ENCODE measurements at places on chromosomes 1 and 21.

- peak; percentile 11 for DNase-seq
Measured at GRCh38 chr1:44406737-44407429, 1.8 kb downstream of the RNF220 start.

- peak; percentile 45 for DNase-seq
Measured at GRCh38 chr1:9315411-9316079, 22.9 kb downstream of the SPSB1 start.

- DNase-seq = peak; percentile 66
Measured at GRCh38 chr1:156525071-156525501, 24.5 kb upstream of the MEF2D start.

- peak; percentile 76 for DNase-seq
Measured at GRCh38 chr1:218478336-218478735, 133.2 kb downstream of the TGFB2 start.

DNA sequence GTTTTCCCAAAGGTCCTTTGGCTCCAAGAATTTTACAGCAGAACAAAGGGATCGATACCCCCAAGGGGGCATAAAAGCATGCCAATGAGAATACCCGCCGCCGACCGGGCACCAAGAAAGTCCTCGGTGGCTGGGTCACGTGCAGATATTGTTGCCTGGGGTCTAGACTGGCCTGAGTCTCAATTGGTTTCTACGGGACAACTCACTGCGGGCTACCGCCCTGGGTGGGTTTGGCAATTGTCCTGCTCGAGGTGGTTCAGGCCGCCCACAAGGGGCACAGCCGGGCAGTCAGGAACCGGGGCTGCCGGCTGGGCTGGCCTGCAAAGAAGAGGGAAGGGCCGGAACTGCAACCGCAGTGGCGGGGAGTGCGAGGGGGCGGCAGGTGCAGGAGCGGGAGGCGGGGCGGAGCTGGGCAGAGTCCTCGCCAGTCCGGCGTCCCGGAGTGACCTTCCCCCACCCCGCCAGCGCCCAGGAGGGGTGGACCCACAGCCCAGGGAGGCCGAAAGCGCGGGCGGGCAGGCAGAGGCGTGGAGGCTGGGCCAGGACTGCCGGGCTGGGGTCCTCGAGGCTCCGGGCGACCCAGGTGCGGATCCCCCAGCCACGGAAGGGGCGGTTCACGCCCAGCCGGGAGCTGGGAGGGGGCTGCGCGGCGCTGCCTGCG lies 926 bp upstream of the ATP1B1 start:
- DNase-seq = no peak

- no peak for DNase-seq
Measured at GRCh38 chr1:178127482-178128191, 33.7 kb downstream of the RASAL2 start.

- peak; percentile 36 for DNase-seq
Measured at GRCh38 chr1:70503358-70503757, 92.3 kb downstream of the CTH start.

GRCh38 chr1:8473121-8473875 lies 155.4 kb downstream of the SLC45A1 start:
- no peak for DNase-seq

- DNase-seq = no peak
Measured at GRCh38 chr1:56843544-56843943, 11.1 kb upstream of the C8A start.

- DNase-seq = no peak
Measured at GRCh38 chr1:98688110-98688739, 26.7 kb downstream of the SNX7 start.

DNA sequence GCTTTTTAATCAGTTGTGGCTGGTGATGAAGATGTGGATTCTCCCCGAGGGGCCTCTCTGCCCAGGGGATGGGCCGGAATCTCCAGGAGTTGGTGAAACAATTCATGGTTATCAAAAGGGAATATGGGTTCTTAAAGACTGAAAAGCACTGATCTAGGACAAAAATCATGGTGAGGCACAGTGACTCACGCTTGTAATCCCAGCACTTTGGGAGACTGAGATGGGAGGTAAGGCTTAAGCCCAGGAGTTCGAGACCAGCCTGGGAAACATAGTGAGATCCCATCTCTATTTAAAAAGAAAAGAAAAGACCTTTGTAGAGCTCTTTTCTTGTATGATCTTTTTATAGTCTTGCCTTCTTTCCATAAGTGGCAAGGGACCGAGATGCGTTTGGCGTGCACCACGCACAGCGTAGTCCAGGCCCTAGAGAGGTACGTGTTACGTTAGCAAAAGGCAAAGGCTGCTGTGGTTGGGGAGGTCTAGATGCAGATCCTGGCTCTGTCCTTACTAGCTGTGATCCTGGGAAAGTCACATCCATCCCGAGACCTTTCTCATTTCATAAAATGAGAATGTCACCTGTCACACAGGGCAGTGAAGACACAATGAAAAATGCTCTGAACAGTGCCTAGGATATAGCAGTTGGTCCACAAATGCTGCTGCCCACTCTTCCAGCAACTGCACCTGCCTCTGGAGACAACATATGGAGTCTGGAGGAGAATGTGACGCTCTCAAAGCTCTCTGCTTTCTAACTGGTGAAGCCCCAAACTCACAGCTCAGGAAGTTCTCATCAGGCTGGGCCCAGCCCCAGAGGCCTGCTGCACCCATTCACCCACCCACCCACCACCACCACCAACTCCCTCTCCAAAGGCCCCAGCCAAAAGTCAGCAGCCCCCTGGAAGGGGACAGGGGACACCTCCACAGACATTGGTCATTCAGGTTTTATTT lies 54.8 kb downstream of the KIF21B start:
- DNase-seq = peak; percentile 49

DNA sequence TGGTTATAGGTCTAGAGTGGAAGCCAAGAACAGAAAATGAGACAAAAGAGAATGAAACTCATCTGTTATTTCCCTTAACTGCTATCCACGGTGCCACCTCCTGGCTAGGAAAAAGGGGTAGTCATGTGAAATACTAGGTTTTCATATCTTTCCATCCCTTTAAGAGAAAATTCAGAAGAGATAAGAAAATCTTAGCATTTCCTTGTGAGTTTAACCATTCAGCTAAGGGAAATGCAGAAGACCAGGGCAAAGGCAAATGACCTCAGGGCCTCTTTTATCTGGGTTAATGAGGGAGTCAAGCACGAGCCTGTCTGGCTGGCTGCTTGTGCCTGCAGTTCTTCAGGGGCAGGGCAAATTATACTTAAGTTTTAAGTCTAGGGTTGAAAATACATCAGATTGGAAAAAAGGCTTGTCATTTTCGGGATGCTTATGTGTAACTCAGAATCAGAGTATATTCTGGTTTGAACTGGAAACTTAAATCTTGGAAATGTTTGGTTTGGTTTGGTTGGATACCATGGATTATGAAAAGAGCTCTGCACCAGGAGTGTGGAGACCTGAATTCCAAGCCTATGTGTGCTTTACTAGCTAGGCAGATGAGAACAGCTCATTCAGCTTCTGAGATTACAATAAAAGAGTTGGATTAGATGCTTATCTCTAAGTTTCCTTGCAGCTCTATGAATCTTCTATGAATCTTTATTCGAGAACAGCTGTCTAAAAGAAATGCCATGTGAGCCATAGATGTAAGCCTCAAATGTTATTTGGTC lies 19.9 kb downstream of the NIBAN1 start:
- DNase-seq = peak; percentile 27

- DNase-seq = peak; percentile 84
Measured at GRCh38 chr1:170471398-170472053, 60.4 kb upstream of the GORAB start.

DNA sequence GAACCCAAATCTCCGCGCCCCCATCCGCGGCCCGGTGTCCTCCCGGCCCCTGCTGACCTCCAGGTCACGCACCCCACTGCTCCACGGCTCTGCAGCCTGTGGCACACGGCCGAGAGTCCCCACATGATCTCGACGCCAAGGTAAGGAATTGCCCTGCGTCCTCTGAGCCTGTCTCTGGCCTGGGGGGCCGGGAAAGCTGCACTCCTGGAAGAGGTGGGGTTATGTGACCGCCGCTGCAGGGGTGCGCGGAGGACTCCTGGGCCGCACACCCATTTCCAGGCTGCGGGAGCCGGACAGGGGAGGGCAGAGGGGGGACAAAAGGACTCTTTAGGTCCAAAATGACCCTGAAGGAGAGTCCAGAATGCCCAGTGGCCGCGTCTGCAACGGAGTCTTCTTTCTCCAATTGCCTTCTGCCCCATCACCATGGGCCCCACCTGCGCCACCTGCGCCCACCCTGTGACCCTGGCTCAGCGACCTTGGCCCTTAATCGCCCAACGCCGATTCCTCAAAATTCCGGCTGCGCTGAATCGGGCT lies 997 bp upstream of the SIM2 start:
- no peak for DNase-seq

DNA sequence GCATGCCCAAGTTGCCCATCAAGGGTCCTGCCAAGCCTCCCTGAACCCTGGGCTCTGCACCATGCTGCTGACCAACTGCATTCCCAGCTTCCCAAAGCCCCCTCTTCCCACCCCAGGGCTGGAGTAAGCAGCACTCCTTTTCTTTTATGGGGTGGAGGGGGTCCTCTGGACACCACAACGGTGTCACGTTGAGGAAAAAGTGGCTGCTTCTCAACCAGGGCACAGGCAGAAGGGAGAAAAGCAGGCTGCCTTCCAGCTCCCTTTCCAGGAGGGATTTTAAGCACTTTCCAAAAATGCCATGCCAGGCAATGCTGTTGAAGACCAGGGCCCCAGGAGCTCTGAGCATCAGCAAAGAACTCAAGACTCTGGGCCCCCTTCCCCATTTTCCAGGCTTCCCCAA lies 691 bp downstream of the RIMS3 start:
- no peak for DNase-seq

- DNase-seq = no peak
Measured at GRCh38 chr1:42266253-42267135, 68.5 kb downstream of the FOXJ3 start.

GRCh38 chr1:108574008-108574407 lies 14.1 kb downstream of the EEIG2 start:
- no peak for DNase-seq

GRCh38 chr1:27021354-27022031 lies 8.8 kb upstream of the TENT5B start:
- peak; percentile 71 for DNase-seq

DNA sequence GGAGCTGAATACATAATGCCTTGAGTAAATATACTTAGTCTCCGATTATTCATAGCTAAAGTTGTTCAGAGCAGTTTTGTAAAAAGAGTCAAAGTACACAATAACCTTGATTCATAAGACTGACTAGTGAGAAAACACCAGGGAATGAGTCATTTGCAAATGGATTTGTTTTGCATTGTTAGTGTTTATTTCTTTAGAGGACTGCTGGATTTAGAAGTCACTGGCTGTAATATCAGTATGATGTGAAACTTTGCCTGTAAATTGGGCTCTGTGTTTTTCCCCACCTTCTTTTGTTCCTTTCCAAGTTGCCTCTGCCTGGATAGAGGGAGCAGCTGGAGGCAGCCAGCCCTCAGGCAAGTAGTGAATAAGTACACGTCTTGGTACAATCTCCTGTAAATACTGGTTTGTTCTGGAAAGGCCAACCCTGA lies 474.7 kb downstream of the NUF2 start:
- peak; percentile 5 for DNase-seq

DNA sequence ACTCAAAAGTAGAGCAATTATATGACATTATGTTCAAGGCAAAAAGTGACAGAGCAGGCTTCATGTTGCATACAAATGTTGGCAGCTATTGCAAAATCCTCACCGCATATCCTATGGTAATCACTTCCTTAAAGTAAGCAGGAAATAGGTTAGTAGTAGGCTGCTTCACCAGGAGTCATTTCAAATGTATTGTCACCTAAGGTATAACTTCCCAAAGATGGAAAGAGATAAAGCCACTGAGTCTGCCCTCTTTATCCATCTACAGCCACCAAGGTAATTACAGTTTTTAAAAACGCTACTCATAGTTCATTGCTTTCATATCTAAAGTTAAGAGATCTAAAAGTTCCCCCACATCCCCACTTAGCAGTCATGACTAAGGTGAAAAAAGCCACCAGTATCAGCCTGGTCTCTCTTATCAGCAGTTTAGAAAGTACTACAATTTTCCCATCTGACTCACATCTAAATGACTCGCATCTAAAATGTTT lies 31.6 kb upstream of the UBE2U start:
- peak; percentile 63 for DNase-seq

DNA sequence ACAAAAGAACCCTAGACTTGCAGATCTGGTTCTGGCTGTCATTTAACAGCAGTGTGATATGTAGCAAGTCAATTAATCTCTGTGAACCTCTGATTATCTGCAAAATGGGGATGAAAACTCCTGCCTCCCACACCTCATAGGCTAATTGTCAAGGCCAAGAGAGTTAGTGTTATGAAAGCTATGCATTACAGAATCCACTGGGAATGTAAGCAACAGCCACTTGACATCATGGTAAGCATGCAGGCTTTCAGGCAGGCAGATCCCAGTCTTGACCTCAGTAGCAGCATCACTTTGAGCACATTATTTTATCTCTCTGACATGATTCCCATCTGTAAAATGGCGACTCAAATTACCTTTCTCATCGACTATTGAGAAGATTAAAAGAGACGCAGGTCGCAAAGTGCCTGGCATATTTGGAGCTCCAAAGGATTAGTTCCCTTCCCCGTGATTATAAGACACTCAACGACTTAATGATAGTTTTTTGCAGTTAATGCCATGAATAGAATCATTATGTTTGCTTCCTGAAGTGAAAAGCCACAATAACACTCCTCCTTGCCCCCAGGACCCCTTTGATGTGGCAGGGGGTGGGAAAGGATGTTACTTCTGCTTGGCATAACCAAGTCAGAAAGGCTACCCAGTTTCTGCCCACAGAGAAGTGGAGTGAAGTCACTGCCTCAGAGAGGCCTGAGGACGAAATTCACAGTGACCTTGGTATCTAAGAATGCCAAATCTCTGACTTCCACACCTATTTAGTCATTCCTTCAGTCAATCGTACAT lies 273.0 kb upstream of the NFIA start:
- no peak for DNase-seq

- DNase-seq = no peak
Measured at GRCh38 chr1:210332719-210333398, 4.2 kb downstream of the HHAT start.

DNA sequence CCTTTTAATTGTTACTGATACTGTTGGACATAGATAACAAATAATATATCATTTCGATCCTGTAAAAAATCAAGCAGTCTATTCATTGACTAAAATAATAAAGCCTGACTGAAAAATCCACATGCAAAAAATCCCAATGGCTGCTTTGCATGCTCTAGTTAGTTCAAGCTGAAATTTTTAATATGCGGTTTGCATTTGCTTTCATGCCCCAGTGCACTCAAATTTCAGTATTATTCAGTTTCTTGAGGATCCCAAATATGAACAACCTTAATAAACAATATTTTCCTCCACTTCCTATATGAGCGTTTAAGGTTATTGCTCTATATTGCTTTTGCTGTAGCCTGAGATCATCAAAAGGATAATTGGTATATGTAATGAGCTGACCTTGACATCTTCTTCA lies 75.1 kb upstream of the DPH5 start:
- DNase-seq = no peak

DNA sequence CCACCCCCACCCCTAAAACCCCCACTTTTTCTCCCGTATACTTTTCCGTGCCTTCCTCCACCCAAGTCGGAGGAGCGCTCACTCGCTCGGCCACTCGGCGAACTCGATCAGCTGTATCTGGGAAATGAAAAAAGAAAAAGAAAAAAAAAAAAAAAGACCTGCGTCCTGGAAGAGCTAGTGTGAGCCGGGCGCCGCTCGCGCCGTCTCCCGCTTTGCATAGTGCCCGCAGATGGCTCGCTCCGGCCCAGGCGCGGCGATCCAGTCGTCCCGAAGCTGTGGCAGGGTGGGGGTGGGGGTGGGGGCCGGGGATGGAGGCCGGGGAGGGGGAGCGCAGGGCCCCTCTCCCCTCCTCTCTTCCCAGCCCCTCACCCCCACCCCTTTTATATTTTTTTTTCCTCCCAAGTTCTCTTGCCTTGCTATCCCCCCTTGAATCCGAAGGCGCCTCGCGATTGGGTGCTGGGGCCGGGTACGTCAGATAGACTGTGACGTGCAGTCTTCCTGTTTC lies 299 bp upstream of the PROX1 start:
- no peak for DNase-seq
